Mesenteric fat pad (tissue), 1 donor: ENCODE measurements at places on chromosomes 13 and 19.

DNA sequence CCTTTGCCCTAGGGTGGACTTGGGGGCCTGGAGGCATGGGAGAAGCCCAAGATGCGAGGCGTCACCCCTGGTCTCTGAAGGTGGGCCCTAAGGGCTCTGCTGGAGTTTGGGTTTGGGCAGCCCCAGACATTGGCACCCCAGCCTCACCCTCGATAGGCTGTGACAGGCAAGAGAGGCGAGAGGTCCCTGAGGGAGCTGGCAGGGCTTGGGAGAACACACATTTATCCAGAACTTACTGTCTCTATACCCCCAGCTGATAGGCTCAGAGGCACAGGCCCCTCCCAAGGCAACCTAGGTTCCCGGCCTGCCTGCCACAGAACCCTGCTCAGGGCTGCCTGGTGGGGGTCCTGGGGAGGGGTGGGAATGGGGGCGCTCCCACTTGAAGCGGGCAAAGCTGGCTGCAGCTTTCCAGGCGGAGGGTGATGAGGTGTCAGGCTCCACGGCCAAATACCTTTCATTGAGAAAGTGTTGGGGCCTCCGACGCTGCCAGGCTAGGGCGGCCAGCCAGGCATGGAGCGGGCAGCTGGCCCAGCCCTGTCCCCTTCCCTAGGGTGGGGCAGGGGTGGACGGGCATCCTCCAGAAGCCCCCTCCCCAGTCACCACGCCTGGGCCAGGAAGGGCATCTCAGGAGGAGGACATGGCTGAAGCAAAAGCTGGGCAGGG is 9.7 kb downstream of the CILP2 start:
- DNase-seq, result no peak

DNA sequence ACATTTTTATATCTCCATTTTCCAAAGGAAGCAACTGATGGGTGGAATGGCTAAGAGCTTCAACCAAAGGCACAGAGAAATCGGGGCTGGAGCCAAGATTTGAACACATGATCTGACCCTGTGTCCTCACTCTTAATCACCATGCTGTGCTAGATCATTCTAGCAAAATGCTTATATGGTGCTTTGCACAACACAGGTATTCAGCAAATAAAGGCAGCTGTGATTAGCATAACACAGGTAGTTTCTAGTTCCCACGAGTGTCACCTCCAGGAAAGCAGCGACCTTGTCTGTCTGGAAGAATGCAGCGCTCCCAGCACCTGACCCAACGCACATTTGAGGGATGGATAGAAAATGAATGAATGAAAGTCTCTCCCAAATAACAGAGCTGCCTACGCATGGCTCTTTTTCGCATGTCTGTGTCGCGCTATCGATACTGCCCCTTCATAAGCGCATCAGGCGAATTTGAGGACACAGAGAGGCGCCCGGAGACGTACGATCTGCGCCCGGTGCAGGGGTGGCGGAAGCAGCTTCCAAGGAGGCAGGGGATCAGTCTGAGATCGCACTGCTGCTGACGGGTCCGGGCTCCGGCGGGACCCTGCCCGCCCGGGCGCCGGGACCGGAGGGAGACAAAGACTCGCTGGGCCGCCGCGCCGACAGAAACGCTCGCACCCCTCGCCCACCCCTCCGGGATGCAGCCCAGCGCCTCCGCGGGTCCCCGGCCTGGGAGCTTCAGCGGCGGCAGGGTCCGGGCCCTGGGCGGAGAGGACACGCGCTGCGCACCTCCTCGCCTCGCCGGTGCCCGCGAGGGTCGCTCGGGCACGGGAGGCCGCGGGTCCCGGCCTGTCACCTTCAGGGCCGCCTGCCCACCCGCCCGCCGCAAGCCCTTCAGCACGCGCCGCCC is 609 bp downstream of the EPS15L1 start:
- DNase-seq, result no peak

- DNase-seq, result no peak
These were observed 20.3 kb downstream of the ACTN4 start for GRCh38 chr19:38667661-38668171.

GRCh38 chr13:86282442-86282841 is 483.2 kb upstream of the SLITRK6 start:
- no peak for DNase-seq
